ENCODE measurements at places on chromosomes 3 and 15.

GRCh38 chr3:72042397-72043203 lies 257.7 kb upstream of the PROK2 start:
- H3K27me3 ChIP-seq, result peaks cover 11% of the 10 kb centered on the region
- DNase-seq, result no peak
- H3K36me3 ChIP-seq, result no peaks in the 10 kb centered on the region
- H3K4me3 ChIP-seq, result no peak overlapping the region
- no peak overlapping the region for H3K27ac ChIP-seq

GRCh38 chr15:96334705-96335410 lies 4.4 kb downstream of the NR2F2 start:
- H3K4me3 ChIP-seq, result no peak overlapping the region
- H3K27ac ChIP-seq, result no peak overlapping the region
- H3K36me3 ChIP-seq, result peaks cover 2% of the 10 kb centered on the region

DNA sequence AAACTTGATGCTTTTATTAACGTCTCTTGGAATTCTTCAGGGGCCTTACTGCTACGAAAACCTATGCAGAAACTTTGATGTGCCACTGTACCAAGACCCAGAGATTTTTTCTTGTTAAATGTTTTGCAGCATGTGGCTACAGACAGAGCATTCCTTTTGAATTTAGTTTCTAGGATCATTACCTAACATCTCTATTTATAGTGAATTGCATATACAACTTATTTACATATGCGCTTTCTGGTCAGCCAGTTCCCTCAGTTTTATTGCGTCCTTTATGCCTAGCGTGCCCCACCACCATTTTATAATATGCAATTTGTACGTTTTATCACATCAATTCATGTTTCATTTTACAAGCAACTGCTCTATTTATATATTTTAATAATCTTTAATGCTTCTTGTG lies 46.2 kb upstream of the AGTR1 start:
- no peak overlapping the region for H3K27ac ChIP-seq
- DNase-seq, result no peak

DNA sequence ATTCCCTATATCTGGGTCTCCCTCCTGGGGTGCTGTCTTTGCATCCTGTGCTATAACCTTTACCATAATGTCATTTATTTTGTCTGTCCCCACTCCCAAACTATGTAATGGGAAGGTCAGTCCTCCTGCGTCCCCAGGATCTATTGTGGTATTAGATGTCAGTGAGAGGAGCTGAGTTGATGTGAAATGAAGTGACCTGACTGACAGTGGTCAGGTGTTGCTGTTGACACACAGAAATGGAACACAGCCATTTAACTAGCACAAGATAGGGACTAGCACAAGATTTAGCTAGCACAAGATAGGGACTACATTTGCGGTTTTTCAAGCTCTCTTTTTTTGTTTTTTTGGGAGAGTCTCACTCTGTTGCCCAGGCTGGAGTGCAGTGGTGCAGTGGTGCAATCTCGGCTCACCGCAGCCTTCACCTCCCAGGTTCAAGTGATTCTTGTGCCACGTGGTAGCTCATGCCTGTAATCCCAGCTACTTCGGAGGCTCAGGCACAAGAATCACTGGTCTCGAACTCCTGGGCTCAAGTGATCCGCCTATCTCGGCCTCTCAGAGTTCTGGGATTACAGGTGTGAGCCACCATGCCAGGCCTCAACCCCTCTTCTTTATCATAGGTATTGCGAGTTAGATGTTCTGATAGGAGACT lies 5.2 kb downstream of the NGRN start:
- H3K4me3 ChIP-seq, result no peak overlapping the region
- H3K4me1 ChIP-seq, result peaks cover 50% of the 10 kb centered on the region

All from activated T-helper 1 cell treated with anti-CD3 and anti-CD28 coated beads, Interleukin-12 subunit alpha, Interleukin-12 subunit beta, Interleukin-2, Interleukin-4 antibody, amounts not matched to agents 30 ng/mL and 10 ng/mL and 1 ng/mL, durations not matched to agents 14 hours and 24 hours and 36 hours (primary cell).